Kidney epithelial cell (primary cell): ENCODE measurements at places on chromosomes 6 and 20.

DNA sequence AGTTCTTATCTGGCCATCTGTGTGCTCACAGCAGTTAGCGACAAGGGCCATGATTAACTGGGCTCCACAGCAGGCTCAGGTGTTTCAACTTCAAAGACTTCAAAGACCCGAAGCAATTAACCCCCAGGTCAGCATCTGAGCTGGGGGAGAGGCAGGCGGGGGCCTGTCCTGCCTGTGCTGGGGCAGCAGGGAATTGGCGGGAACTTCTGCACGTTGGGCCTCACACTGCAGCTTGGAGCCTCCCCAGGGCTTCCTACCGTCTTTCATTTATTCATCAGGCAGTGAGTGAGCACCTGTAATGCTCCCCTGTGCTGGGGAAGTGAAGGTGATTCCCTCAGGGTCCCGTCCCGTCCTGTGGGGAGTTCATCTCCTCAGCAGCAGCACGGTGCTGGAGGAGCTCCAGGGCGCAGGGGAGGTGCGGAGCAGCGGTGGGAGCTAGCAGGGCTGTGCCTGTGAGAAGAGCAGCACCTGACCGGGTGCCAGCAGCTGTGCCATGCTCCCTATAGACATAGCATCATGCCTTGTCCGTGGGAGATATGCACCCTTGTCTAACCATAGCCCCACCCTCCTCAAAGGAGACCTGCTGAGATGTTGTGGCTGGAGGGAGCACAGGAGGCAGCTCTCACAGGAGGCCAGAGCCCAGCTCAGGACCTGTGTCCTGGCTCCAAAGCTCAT lies 51.8 kb upstream of the FRMD1 start:
- DNase-seq = no peak

DNA sequence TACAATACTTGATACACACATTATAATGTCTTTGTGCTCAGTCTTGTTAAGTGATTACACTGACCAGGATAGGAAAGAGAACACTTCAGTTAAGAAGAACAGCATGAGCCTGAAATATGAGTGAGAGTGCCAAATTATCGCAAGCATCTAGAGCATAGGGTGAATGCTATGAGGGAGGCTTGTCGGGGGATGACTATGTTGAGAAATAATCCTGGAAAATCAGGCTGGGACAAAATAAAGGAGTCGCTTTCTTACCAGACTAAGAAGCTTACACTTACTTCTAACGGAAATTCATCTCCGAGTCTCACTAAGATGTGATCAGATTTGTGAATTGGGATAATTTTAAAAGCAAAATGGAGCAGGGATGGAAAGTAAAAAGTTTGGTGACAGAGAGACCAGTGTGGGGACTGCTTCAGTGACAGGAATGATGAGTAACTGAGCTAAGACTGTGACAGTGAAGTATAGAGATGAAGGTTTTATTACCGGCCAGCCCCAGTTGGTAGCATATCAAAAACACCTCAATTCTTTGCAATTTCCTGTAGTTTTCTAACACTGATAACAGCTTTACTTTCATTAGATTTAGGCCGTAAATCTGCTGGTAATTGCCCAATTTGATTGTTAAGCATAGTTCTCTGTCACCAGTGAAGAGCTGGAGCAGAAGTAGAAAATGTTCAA lies 48.4 kb upstream of the DEFB112 start:
- no peak for DNase-seq

GRCh38 chr6:14597090-14597489 lies 479.5 kb downstream of the CD83 start:
- no peak for DNase-seq

- no peak for DNase-seq
Observed at GRCh38 chr6:40456390-40457013, 130.7 kb downstream of the LRFN2 start.

DNA sequence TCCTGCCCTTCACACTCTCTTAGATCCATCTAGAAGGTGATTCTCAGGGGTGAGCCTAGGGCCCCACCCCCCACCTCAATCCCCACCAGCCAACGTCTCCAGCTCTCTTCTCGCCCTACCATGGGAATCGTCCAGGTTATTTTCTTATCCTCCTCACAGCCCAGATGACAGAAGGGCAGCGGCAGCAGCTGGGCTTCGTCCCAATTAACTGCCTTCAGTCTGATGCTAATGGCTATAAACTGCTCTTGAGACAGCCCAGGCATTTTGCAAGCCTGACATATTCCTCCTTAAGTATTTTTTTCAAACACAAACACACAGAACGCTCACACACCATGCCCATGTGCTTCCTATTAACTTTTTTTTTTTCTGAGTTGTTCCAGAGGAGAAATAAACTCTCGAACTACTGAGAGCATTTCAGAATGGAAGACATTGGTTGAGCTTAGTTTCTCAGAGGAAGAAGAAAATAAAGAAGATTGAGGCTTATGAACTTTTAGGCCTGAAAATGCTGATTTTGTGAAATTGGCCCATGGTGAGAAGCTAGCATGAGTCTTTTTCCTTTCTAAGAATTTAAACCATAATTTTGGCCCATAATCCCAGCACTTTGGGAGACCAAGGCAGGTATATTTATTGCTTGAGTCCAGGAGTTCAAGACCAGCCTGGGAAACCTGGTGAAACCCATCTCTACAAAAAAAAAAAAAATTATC lies 124.6 kb downstream of the EYA2 start:
- no peak for DNase-seq
